Kidney capillary endothelial cell (primary cell): ENCODE measurements at places on chromosomes 6 and 20.

DNA sequence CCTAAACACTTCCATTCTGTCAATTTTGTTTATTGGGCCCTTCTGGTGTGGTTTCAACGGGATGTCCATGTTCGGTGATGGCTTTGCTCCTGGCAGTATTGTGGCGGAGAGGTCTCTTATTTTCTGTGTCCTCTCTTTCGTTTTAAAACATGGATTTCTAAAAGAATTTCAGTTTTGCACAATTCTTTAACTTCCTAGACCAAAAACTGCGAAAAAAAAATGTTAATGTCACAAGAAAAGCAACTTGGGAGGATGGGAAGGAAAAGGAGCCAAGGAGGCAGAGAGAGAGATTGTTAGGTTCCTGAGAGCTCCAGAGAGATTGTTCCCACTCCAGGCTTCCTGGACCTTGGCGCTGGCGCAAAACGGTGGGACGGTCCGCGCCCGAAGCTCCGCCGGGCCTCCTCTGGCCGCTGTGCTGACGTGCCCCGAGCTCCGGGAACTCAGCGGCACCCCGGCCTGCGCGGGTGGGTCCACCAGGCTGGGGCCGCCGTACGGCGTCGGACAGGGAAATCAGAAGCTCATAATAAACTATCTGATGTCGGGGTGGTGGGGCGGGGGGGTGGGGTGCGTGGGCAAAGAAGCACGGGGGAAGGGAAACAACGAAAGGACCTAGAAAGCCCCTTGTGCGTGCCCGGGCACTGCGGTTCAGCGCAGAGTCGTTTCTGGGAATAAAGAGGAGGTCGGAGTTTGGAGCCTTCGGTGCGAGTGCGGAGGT lies 951 bp upstream of the OLIG3 start:
- no peak for DNase-seq

GRCh38 chr20:54433636-54434035 lies 41.8 kb upstream of the DOK5 start:
- DNase-seq = no peak

DNA sequence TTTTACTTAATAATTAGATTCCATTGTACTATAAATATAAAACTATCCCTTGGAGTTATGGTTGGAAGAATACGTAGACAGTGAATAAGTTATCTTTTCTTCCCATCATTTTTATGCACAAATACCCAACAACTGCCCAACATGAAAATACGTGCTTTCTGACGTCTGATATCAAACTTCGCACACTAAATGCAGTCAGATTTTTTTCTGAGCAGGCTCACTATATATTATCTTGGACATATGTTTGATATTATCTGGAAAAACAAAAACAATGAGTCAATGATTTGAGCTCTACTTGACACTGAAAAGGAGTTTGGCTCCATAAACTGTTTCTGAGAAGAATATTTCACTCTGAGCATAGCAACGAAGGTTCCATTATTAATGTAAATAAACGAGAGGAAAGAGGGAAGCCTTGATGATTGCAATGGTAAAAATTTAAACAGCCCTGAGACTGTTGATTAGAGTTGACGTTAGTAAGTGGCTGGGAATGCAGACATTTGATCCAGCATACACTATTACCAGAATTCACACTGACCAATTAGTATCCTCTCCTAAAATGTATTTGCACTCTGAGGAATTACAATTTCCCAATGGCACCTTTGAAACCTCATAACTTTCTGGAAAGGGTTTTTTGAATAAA lies 1090.0 kb downstream of the EPHA7 start:
- no peak for DNase-seq

GRCh38 chr20:1619861-1620444 lies at the start of gene SIRPB1:
TSS of gene SIRPB1 (minus strand) at chr20:1620009. CDS start at chr20:1619944, 65 bp downstream.
- DNase-seq = no peak

- peak; percentile 89 for DNase-seq
Measured at GRCh38 chr6:117548797-117549301, 53.5 kb downstream of the GOPC start.

DNA sequence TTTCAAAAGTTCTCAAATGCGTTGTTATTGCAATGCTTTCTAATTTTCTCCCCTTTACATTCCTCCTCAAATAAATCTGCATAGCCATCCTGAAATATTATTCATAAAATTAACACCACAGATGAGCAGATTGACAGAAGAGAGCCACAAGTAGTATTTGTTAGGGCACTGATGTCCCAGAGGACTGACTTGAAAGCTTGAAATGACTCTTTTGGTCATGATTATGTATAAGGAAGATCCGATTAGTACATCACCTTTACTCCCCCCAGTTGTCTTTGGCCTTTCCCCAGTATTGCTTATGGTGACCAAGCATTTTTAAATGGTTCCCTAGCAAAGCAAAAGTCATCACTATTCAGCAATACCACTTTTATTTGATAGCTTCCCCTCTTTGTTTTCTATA lies 187.6 kb downstream of the ADAT2 start:
- DNase-seq = no peak

GRCh38 chr6:125804264-125804663 lies 13.5 kb downstream of the NCOA7 start:
- no peak for DNase-seq

- DNase-seq = no peak
Measured at GRCh38 chr6:146868671-146869209, 270.0 kb downstream of the ADGB start.

DNA sequence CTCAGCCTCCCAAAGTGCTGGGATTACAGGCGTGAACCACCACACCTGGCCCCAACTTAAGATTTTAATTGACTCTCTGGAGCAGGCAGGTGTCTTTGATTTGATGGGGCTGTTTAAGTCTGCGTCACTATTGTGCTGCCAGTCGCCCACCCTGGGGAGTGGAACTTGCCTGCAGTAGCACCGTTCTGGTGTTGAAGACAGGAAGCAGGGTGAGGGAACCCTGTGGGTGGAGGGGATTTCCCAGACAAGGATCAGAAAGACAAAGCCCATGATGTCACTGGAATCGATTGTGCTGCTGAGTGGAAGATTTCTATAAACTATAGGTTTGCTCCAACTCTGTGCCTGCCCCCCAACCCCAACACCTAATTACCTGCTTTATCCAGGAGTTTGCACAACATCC lies 11.0 kb downstream of the ALDH8A1 start:
- DNase-seq = no peak

DNA sequence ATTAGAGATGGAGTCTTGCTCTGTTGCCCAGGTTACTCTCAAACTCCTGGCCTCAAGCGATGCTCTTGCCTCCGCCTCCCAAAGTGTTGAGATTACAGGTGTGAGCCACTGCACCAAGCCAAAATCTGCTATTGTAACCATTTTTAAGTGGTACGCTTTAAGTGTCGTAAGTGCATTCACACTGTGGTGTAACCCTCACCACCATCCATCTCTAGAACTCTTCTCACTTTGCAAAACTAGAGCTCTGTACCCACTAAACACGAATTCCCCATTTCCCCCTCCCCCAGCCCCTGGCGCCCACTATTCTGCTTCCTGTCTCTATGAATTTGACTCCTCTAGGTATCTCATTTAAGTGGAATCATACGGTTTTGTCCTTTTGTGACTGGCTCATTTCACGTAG lies 2.8 kb upstream of the FAM83C start:
- no peak for DNase-seq
